ENCODE measurements at places on chromosomes 2 and 18. TPM values are rescaled to one million over a fixed set of nuclear protein-coding genes. Genes with fewer than 3 reads are reported as not detected.

DNA sequence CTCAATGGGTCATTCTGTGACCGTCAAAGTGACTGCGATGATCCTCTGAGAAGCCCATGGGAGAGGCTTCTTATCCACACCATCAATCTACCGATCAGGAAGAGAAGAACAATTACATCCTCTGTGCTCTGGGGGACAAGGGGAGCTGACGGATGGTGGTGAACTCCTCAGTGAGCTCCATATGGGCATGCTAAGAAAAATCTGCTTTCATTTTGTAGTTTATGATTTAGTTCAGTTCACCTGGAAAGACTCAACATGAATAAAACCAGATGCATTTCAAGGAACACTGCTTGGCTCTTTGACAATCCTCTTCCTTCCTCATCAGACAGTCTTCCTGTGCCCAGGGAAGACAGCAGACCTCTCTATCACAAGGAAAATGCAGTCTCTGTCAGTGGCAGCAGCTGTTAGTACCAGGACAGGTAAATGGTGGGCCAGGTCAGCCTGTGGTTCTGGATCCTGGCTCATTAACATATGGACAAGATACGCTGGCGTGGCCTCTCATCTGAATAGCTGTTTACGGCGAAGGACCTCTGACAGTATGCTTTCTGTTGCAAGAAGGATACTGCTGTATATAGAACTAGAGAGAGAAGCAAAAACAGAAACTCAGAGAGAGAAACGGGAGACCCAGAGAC, 176.9 kb downstream of the BCL2 start:
- H3K4me1 ChIP-seq = no peaks in the 10 kb centered on the region
- no peak for DNase-seq
- H3K4me3 ChIP-seq = no peak overlapping the region
- H3K27ac ChIP-seq = no peak overlapping the region
- no peaks in the 10 kb centered on the region for H3K36me3 ChIP-seq

GRCh38 chr2:159455330-159455918, 160.9 kb downstream of the BAZ2B start:
- DNase-seq = no peak
- no peak overlapping the region for H3K4me3 ChIP-seq
- peaks cover 3% of the 10 kb centered on the region for H3K36me3 ChIP-seq
- no peaks in the 10 kb centered on the region for H3K27me3 ChIP-seq
- H3K27ac ChIP-seq = no peak overlapping the region
- H3K4me1 ChIP-seq = no peaks in the 10 kb centered on the region

DNA sequence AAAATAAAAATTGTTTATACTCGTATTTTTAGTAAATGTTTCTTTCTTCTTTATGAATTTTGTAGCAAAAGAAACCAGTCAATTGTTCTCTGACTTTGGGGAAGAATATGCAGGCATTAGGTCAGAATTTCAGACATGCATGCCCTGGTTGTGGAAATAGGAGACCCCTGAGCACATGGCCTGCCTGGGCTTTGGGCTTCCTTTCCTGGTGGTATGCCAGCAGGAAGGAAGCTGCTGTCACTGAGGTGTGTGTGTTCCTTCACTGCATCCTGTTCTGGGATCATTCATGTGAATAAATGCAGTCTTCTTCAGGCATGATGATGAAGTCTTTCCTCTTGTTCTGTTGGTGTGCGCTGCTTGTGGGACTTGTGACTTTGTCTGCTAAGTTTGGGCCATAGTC, 920.2 kb upstream of the VRK2 start:
- no peak overlapping the region for H3K27ac ChIP-seq
- H3K27me3 ChIP-seq = no peaks in the 10 kb centered on the region
- no peaks in the 10 kb centered on the region for H3K4me1 ChIP-seq
- DNase-seq = no peak
- H3K36me3 ChIP-seq = no peaks in the 10 kb centered on the region

DNA sequence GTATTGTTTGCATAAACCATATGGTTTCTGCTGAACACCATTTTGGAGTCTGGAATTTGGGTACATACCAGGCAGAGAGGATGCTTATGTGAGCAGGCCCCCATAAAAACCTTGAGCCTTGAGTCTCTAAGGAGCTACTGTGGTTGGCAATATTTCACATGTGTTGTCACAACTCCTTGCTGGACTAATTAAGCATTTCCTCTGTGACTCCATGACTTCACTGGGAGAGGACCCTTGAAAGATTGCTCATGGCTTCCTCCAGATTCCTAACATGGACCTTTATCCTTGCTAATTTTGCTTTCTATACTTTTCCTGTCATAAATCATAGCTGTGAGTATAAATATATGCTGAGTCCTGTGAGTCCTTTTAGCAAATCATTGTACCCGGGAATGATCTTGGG, 7.6 kb upstream of the COQ10B start:
- H3K27me3 ChIP-seq = no peaks in the 10 kb centered on the region
- no peak overlapping the region for H3K4me3 ChIP-seq
- no peak for DNase-seq
- H3K36me3 ChIP-seq = no peaks in the 10 kb centered on the region

GRCh38 chr2:168439536-168439935, 16.5 kb upstream of the CERS6 start:
- H3K27me3 ChIP-seq = no peaks in the 10 kb centered on the region
- H3K4me1 ChIP-seq = peaks cover 5% of the 10 kb centered on the region
- H3K36me3 ChIP-seq = no peaks in the 10 kb centered on the region

DNA sequence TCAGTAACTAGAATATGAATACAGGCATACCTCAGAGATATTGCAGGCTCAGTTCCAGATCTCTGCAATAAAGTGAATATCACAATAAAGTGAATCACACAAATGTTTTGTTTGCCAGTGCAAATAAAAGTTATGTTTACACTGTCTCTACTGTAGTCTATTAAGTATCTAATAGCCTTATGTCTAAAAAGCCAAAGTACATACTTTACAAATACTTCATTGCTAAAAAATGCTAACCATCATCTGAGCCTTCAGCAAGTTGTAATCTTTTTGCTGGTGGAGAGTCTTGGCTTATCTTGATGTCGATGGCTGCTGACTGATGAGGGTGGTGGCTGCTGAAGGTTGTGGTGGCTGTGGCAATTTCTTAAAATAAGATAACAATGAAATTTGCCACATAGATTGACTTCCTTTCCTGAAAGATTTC, 159.4 kb downstream of the MYO1B start:
- H3K27ac ChIP-seq = no peak overlapping the region
- H3K27me3 ChIP-seq = no peaks in the 10 kb centered on the region
- no peak overlapping the region for H3K4me3 ChIP-seq
- H3K4me1 ChIP-seq = peaks cover 13% of the 10 kb centered on the region

DNA sequence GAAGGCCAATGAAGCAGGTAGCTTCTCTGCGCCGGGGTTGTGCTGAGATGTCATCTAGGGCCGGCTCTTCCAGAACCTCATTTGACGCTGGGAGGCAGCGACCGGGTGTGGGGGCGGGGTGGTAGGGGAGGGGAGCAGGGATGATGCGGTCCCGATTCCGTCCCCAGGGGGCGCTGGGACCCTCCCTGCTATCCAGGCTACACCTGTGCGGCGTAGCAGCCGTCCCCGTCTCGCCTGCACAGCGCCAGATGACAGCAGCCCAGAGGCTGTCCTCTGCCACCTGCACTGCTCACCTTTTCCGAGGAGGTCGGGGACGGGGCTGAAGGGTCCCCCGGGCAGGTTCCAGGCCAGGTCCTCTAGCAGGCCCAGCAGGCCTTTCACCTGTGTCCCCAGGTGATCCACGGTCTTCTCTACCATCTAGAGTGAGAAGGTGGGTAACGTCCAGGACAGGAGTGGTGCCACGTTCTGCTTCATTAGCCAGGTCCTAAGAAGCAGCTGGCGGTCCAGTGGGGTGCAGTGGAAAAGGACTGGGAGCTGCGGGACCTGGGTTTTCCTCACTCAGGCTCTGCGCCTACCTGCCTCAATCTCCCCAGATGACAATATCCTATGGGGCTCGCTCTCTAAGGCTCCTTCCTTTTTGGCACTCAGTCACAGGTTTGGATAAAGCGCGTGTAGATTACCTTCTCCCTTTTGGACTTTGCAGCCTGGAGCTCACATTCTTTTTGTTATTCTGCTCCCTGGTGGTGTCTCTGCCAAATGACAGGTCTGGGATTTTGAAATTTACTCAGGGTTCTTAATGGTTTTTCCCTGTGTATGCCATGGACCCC, 56.0 kb upstream of the RAB6C start:
- peak overlapping the region; percentile 13 for H3K4me3 ChIP-seq
- peaks cover 20% of the 10 kb centered on the region for H3K27me3 ChIP-seq
- DNase-seq = peak; percentile 50
- H3K36me3 ChIP-seq = no peaks in the 10 kb centered on the region
- H3K4me1 ChIP-seq = peaks cover 7% of the 10 kb centered on the region
- no peak overlapping the region for H3K27ac ChIP-seq

RPL37A gene
- polyA plus RNA-seq = 3,791 TPM

GRP gene
- polyA plus RNA-seq = 3.4 TPM

EMX1 gene
- 0.22 TPM for polyA plus RNA-seq

- no peak overlapping the region for H3K4me3 ChIP-seq
- H3K27ac ChIP-seq = no peak overlapping the region
- H3K27me3 ChIP-seq = peaks cover under 1% of the 10 kb centered on the region
- peaks cover 2% of the 10 kb centered on the region for H3K4me1 ChIP-seq
- no peaks in the 10 kb centered on the region for H3K36me3 ChIP-seq
These were observed 102.4 kb downstream of the VAPA start for GRCh38 chr18:10015941-10016819.

GRCh38 chr2:43540021-43540779, 55.6 kb downstream of the THADA start:
- H3K27ac ChIP-seq = no peak overlapping the region
- DNase-seq = no peak
- H3K27me3 ChIP-seq = no peaks in the 10 kb centered on the region
- H3K36me3 ChIP-seq = no peaks in the 10 kb centered on the region
- no peak overlapping the region for H3K4me3 ChIP-seq

CIB4 gene
- 0.21 TPM for polyA plus RNA-seq
